DMS53 (cell line): ENCODE measurements at places on chromosomes 4 and X.
A peak's percentile ranks its signal among the peaks of the same experiment; 100 is the strongest.

GRCh38 chr4:1474126-1475090 lies 68.2 kb upstream of the NKX1-1 start:
- no peak for DNase-seq

GRCh38 chr4:101277671-101278070 lies 69.7 kb downstream of the PPP3CA start:
- no peak for DNase-seq

GRCh38 chr4:86006057-86006456 lies 353.8 kb downstream of the MAPK10 start:
- no peak for DNase-seq

DNA sequence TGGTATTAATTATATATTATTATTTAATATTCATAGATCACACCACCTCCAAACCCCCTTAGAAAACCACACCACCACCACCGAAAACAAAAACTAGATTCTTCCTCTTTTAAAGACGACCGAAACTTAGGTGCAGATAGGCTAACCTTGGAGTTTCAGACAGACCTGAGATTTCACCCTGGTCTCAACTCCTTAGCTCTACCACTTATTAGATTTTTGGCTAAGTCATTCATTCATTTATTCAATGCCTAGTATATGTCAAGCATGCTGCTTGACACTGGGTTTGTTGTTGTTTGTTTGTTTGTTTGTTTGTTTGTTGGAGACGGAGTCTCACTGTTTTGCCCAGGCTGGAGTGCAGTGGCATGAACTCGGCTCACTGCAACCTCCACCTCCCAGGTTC lies 9.5 kb upstream of the BMP2K start:
- DNase-seq: no peak

- no peak for DNase-seq
Observed at GRCh38 chr4:143771269-143771668, 70.8 kb upstream of the FREM3 start.

GRCh38 chr4:94603170-94603747 lies 151.5 kb downstream of the PDLIM5 start:
- DNase-seq: no peak

DNA sequence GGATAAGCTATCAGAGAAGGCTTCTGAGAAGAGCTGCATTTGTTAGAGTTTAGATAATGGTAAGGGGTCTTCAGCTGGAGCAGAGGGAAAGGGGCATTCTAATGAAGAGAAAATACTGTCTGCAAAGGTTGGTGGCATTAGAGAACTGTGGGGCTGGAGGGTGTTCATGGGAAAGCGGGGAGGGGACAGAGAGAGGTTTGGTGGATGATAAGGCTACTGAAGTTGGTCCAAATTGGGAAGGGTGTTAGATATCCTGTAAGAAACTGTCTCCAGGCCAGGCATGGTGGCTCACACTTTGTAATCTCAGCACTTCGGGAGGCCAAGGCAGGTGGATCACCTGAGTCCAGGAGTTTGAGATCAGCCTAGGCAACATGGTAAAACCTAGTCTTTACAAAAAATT lies 59.9 kb downstream of the AFF1 start:
- no peak for DNase-seq

- peak; percentile 10 for DNase-seq
Observed at GRCh38 chr4:113540859-113541258, 220.7 kb downstream of the CAMK2D start.

- DNase-seq: no peak
Observed at GRCh38 chrX:67781132-67781531, 237.3 kb downstream of the AR start.

- peak; percentile 5 for DNase-seq
Observed at GRCh38 chrX:46209768-46210167, 335.5 kb downstream of the ZNF674 start.

- DNase-seq: peak; percentile 36
Observed at GRCh38 chr4:99947608-99948007, 1.2 kb upstream of the DNAJB14 start.

DNA sequence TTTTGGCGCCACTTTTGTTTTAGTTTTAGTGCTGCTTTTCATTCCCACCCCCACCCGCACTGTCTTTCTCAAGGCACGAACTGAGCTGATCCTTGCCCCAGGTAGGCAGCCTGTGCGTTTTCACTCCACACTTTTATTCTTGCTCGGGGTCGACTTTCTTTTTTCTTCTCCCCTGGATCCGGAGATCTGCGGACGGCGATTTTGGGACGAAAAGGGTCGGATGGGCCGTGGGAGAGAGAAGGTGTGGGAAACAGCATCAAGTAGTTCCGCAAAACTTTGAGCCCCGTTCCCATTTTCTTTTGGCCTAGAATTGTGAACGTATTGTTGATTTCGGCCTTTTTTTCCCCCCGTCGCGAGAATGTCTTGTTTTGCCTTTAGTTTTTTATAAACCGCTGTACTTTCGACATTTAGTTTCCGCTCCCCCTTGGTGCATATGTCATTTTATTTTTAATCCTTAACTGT lies 531 bp downstream of the STAG2 start:
- DNase-seq: peak; percentile 71

- DNase-seq: peak; percentile 17
Observed at GRCh38 chr4:42122237-42122636, 30.2 kb downstream of the BEND4 start.

DNA sequence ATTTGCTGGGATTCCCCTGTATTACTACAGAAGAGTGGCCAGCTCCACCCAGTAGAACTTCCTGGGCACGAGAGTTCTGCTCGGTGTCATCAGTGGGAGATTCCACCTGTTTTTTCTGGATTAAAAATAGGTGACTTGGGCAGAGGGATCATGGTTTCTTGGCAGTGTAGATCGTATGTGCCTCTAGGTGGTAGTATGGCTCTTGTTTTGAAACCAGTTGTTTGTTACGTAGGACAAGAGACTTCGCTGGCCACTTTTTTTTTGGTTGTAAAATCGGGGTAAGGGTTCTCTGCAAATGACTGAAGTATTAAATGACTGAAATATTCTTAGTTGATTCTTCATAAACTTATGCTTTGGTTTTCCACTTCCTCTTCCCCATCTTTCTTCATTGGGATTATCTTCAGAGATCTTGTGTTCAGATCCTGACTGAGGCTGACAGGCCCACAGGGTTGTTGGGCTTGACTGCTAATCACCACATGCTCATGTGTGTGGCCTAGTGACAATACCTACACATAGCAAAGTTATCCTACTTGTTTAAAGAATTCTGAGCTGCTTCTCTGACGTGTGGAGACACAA lies 43.8 kb upstream of the WDR1 start:
- peak; percentile 34 for DNase-seq

GRCh38 chrX:41785685-41786084 lies 61.7 kb downstream of the GPR82 start:
- DNase-seq: peak; percentile 26

DNA sequence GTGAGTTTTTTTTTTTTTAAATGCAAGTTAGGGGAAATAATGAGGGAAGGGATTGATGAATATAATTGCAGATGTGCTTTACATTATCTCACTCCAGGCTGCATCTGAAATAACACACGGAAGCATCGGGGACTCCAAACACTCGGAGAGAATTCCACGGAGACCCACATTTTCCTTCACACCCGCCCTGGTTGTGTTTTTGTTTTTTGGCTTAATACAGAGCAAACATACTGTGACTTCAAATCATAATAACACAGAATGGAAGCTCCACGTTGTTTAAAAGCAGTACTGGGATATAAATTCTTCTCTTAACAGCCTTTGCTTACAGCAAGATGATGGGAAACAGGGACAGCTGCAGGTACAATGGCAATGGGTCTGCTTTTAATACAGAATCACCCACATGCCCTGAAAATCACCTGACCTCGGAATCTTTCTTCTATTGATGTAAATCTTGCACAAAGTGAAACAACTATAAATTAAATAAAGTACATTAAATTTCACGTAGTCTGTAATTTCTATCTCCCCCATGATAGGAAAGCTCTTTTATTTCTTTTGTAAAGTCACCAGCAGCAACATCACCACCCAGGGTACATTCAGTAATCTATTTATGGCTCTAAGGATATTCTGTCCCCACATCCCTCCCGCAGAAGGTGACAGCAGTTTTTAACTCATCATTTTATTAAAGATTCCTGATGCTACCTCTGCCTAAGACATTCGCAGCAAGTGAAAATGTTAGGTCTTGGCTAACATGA lies 119.3 kb downstream of the ZNF827 start:
- no peak for DNase-seq

GRCh38 chr4:26947318-26947717 lies 86.7 kb downstream of the STIM2 start:
- DNase-seq: no peak

DNA sequence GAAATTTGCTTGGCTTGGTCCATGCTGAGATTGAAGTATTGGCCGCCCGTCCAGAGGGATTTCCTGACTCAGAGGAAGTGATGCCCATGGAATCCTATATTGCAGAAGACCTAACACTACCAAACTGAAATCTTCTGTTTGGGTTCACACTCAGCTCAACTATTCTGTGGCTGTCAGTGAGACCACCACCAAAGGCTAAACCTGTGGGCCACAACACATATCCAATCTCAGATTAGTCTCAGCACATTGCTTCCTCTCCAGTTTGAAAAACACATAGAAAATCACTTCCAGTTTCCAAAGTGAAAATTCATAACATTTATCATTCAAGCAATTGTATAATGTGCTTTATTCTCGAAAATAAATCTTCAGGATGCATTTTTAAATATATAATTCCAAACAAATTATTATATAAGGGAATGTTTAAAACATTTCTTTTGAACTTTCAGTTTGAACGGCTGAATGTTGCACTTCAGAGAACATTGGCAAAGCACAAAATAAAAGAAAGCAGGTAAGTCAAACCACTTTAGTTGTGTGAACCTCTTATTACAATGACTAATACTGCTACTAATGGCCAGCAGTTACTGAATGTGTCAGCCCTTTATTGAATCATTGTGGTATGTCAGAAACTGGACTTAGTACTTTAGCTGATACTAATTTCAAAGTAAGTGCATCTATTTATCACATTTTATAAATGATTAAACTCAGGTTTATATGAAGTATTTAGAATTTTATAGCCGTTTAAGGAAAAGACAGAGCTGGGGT lies 37.0 kb downstream of the GUCY1A1 start:
- DNase-seq: no peak

DNA sequence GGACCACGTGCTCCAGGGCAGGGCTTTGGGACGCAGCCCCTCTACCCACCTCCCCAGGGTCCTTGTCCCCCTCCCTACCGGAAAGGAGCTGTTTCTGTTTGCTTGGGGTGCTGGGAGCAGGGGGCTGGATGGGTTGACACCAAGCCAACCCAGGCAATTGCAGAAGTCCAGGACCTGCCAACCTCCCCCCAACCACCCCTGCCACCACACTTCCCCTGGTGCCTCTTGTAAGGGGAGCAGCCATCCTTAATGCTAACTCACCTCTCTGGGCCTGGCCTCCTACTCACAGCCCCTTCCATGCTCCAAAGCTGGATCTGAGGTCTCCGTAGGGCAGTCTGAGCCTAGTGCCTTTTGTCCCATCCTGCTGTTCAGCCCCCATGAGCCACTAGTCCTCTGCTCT lies 631.9 kb downstream of the BCOR start:
- no peak for DNase-seq

- DNase-seq: no peak
Observed at GRCh38 chr4:22019676-22020075, 71.1 kb upstream of the KCNIP4 start.

- DNase-seq: no peak
Observed at GRCh38 chr4:84237008-84237407, 262.1 kb downstream of the NKX6-1 start.

DNA sequence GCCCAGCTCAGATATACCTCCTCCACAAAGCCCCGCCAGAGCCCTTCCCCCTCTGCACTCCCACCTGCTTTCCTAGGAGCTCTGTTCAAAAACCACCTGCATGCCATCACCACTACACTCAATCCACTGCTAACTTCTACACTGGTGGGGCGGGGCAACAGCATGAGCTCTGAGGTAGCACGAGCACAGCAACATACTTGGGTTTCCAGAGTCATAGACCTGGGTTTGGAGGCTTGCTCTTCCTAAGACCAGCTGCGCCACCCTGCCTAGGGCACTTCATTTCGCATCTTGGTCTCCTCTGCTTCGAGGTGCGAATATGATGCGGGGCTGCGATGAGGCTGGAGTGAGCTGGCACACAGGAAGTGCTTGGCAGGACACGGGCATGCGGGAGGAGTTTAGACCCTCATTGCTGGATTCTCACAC lies 3.6 kb downstream of the SASH3 start:
- no peak for DNase-seq

DNA sequence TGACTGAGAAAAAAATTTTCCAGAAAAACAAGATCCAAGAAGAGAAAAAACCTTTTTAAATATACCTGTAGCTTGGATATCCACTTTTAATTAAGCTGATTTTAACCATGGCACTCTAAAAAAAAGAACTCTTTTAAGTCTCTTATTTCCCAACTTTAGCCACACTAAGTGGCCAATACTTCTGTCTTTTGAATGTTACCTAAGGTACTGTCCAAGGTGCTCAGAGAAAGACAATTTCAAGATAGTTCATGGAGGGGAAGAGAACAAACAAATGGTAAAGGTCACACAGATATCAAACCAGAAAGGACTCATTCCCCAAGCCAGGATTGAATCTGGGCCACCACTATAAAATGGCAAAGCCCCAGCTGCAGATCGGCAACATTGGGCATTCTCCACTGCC lies 10.1 kb downstream of the NLRP2B start:
- DNase-seq: no peak

DNA sequence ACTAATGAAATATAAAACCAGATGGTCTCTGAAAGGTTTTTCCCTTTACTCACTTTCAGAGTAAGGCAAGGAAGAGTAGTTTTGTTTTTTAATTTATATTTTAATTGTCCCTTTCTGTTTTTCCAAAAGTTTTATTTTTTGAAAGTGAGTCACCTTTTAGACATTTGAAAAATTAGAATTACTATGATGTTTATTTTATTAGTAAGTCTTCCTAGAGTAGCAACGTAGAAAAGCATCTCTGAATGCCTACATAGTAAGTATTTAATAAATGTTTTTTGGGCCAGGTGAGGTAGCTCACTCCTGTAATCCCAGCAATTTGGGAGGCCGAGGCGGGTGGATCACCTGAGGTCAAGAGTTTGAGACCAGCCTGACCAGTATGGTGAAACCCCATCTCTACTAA lies 51.1 kb downstream of the TET2 start:
- DNase-seq: no peak

- no peak for DNase-seq
Observed at GRCh38 chr4:158422546-158422945, 99.1 kb upstream of the RXFP1 start.

GRCh38 chr4:96593422-96593821 lies 753.5 kb downstream of the PDHA2 start:
- DNase-seq: peak; percentile 72

- DNase-seq: no peak
Observed at GRCh38 chr4:109429545-109429944, 4.1 kb upstream of the SEC24B start.
